NCI-H524 treated with DMSO at 0.1 percent for 48 hours (cell line): ENCODE measurements at places on chromosomes 3 and 15.

DNA sequence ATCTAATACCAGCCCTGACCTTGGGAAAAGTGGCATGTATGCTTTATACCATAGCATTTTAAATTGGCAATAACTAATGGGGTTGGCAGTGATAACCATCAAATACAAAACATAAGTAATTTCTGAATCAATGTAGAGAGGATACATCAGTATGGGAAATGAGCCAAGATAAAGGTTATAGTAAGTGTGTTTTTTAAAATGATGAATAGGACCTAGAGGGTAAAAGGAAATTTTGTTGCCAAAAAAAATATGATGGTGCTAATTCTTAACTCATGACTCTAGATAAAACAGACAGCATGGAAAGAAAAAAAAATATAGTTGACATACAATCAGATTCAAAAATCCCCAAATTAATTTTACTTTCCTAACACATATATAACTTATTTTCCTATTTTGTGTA, 75.4 kb upstream of the ROBO1 start:
- no peak for DNase-seq

DNA sequence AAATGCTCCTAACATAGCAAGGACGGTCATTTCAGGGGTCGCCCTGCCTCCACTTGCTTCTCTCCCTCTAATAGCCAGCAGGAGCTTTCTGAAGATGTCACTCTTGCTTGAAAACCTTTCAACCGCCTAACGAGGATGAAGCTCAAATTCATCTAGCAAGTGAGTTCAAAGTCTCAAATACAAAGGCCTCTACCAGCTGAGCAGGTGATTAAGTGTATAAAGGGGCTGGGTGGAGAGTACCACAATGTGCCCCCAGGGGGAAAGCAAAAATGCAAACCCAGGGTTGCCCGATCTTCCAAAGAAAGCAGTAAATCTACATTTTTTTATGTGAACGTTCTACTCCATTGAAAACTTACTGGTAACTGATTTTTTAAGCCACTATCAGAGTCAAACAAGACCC, 50.4 kb upstream of the GRIP2 start:
- DNase-seq = no peak

GRCh38 chr3:72818092-72818773, 30.0 kb downstream of the SHQ1 start:
- DNase-seq = no peak

DNA sequence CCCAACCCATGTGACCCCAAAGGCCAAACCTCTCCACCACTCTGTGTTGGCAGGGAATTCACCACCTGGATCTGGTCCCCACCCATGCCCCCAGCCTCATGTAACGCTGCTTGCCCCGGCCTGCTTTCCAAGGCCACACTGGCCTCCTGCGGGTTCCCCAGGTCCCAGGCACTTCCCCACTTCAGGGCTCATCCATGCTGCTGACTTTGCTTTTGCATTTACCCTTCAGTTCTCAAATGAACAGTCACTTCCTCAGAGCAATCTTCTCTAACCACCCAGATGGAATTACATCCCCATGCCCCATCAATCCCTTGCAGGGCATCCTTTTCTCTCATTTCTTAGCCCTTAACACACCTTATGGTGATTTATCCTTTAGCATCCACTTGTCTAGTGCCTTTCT, 9.2 kb downstream of the DAPK2 start:
- no peak for DNase-seq

DNA sequence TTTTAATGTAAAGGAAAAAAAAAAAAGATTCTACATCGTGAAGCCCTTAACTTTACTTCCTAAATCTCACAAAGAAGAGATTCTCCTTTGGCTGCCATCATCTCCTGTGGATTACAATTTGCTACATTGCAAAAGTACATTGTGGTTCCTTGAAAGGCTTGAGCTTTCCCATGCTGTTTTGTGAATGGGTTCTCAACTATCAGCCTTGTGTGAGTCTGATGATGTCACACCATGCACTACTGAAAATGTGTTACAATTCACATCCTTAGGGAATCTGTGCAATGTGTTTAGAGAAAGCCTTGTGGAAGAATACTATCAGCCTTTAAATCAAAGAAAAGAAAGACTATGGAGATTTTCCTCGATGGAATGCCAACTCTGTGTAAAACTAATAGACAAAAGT, 510.0 kb upstream of the ALCAM start:
- no peak for DNase-seq

GRCh38 chr3:48855681-48856447, 8.2 kb upstream of the PRKAR2A start:
- DNase-seq = no peak

- DNase-seq = no peak
These were observed 222.7 kb upstream of the DNAJC19 start for GRCh38 chr3:181212271-181212670.

DNA sequence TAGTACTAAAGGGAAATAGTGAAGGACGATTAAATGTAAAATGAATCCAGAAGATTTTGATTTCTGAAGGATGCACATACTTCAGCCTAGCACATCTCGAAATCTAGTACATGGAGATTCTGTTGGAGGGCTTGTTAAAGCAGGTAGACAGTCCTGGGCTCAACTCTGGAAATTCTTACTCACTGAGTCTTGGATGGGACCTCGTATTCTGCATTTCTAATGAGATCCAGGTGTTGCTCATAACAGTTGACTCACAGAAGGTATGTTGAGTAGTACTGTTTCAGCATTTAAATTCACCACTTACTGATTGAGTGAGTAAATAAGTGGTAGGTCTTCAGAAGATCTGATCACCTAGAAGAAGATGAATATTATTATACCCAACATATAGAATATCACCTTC, 623.4 kb upstream of the SGO1 start:
- DNase-seq = no peak

- DNase-seq = no peak
These were observed 822.4 kb upstream of the CADM2 start for GRCh38 chr3:84136425-84136824.

- DNase-seq = no peak
These were observed 2.4 kb upstream of the PIK3R4 start for GRCh38 chr3:130748981-130749380.

DNA sequence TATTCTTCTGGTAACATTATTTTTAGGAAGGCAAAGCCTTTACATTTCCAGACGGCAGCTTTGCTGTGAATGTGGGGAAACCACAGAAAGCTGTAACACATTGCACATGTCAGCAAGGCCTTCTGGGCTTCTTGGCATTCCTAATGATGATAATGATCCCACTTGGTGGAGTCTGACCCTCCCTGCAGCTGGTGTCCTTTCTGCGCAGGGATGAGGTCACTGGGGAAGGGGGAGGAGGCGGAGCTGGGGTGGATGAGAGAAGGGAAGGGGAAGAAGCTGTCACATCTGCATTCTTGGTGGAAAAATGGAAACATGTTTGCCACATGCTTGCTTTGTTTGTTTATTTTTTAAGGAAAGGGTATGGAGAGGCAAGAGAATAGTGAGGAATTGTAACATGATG, 68.6 kb downstream of the FILIP1L start:
- DNase-seq = no peak

- DNase-seq = peak; percentile 81
These were observed 7.2 kb downstream of the TMOD2 start for GRCh38 chr15:51758645-51759044.

DNA sequence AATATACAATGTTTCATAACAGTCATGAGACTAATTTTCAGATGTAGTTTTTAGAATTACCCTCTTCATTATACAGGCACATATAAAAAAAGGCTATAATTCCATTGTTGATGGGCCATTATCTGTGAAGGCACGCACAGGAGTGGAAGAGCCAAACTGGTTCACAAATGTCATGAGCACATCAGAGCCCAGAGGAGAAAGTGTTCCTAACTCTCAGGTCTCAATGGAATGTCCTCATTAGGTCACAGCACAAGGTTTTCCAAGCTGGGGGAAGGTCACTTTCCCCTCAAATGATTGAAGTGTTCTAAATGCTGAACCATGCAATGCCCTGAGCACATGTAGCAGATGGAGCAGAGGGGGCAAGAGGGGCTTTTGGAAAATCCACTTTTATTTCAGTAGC, 41.2 kb downstream of the GJD2 start:
- no peak for DNase-seq

GRCh38 chr3:101898752-101899169, 49.4 kb downstream of the NFKBIZ start:
- DNase-seq = no peak

- DNase-seq = no peak
These were observed 181.1 kb downstream of the MYRIP start for GRCh38 chr3:39990532-39990931.

DNA sequence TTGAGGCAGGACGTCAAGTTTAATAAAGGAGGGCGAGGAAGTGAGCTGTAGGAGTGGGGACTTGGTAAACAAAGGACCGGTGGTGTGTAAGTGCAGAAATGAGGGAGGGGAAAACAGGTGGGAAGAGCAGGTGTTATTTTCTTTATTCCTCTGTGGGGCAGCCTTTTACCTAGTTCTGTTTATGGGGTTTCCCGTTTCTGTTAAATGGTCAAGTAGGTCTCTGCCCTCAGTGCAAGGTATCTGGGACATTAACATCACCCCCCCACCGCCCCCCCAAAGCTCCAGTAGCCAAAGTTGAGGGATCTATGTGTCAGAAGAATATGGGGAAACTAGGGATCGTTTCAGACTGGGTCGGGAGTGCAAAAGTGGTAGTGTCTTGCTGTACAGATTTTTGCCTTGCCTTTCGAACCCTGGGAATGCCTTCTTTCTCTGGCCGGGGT, 893 bp downstream of the MGA start:
- no peak for DNase-seq

DNA sequence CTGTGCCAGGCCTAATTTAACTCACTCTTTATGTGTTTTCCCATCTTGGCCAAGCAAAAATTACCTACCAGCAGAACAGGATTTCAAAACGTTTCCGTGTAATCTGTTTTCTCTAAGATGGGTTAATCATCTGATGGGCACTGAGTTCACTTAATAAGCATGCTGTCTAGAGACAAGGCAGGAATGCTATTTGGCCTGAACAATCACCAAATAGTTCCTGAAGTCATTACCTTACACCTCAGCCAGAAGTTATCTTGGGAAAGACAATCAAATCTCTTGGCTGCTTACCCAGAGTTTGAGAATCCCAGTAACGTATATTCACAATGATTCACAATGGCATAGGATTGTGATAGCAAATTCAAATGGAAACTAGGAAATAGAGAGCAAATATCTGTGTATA, 779.1 kb downstream of the CADM2 start:
- no peak for DNase-seq

GRCh38 chr3:146154995-146155394, 6.0 kb downstream of the PLOD2 start:
- DNase-seq = no peak

DNA sequence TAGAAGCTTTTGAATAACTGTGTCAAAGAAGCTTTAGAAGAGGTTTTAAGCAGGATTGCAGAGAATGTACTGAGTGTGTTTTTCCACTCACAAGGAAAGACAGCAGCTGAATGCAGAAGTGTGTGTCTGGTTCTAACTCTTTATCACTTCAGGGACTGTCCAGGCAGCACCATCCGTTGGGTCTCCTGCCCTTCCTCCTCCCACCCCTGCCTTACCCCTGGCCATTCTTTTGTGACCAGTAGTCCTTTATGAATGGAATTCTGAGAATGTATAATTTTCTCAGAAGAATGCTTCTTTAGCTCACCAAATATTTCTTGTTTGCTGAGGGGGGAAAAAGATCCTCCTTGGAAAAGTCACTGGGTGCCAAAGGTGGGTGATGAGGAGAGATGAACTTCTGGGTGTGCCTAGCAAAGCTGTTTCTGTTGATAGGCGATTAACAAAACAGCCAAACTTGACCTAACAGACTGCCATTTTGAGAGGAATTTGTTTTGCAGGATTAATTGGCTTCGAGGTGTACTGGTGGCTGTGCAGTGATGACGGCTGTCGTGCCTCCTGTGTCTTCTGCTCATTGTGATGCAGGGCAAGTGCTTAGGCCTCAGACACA, 70.9 kb downstream of the IGF1R start:
- DNase-seq = no peak

GRCh38 chr15:71691458-71692417, 118.6 kb upstream of the NR2E3 start:
- peak; percentile 55 for DNase-seq

GRCh38 chr15:67187351-67187854, 67.1 kb downstream of the AAGAB start:
- DNase-seq = no peak

GRCh38 chr3:174242311-174243041, 616.7 kb upstream of the NAALADL2 start:
- no peak for DNase-seq

DNA sequence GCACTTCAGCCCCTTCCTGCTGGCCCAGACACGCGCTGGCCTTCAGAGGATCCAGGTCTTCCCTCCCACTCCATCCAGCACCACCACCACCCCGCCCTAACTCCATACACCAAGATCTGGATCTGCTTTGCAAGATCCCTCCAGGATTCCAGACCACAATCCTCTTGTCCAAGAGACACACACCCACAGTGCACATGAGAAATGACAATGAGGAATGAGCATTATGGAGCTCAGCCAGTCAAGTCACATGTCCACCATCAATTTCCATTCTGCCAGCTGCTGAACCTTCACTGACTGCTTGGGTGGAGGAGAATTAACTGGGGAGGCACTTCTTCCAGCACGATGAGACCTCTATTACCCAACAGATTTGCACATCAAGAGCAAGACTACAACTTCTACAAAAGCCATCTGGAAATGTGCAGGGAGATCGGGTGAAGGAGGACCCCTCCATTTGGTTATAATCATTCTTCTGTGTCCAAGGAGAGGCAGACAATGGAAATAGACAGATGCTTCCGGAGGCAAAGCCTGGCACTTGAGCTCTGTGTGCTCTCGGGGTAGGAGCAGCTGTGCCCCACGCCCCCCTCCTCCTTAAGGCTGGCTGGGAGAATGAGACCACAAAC, 12.3 kb upstream of the SPATA12 start:
- peak; percentile 90 for DNase-seq

DNA sequence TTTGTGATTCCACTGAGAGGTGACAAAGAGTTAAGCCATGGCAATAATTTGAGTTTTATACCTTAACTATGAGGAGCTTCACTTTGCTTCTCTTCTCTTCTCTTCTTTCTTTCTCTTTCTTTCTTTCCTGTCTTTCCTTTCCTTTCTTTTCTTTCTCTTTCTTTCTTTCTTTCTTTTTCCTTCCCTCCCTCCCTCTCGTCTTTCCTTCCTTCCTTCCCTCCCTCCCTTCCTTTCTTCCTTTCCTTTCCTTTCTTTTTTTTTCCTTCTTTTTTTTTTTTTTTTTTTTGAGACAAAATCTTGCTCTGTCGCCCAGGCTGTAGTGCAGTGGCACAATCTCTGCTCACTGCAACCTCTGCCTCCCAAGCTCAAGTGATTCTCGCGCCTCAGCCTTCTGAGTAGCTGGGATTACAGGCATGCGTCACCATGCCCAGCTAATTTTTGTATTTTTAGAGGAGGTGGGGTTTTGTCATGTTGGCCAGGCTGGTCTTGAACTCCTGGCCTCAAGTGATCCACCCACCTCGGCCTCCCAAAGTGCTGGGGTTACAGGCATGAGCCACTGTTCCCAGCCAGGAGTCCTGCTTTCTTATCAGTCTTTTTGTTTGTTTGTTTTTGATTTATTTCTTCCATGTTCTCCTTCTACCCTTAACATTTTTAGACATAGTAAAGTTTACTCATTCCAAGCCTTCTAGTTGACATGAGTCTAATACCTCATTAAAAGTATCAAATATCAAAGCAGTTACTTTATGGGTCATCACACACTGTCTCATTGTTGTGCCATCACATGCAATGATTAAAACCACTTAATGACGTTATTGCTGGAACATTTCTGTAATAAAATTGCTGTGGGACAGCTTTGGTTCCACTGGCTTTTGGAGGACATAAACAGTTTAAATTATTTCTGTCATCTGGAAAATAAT, 29.9 kb downstream of the SLC49A4 start:
- no peak for DNase-seq

GRCh38 chr3:58633157-58633865, 33.3 kb downstream of the FAM3D start:
- no peak for DNase-seq
